ENCODE measurements at places on chromosomes 2 and 18.
A peak's percentile ranks its signal among the peaks of the same experiment; 100 is the strongest.

- DNase-seq, result no peak
Measured at GRCh38 chr2:35410431-35411061, 945.0 kb upstream of the CRIM1 start.

DNA sequence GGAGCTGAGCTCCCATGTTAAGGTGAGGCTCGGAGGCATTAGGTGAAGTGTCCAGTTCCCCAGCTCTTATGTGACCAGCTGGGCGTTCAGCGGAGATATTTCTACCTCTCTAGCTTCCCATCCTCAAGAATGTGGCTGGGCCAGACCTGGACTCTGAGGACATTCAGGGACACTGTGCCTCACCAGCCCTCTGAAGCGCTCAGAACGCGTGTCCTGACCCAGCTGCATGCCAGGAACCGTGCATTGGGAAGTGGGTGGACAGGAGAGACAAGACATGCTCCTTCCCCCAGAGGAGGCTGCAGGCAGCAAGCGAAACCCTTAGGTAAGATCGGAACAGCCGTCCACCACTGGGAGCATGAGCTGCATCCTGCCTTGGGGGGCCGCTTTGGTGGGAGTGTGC lies 38.0 kb upstream of the GPAT2 start:
- peak; percentile 71 for DNase-seq

DNA sequence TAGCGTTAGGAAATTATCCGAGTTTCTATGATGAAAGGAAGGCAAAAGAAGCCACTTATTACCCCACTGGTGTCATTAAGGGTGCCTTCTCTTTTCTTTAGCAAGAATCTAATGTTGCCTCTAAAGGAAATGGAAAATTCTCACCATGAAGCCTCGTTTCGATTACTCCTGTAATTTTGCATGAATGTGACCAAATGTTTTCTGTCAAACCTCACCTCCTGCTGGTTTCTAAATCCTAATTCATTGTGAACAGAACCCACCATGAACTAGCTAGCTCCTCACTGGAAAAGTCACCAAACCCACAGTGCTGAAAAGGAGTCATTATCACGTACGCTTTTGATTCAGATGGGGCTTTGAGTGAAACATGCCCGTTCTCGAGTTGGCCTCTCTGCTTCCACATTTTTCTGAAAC lies 119.9 kb downstream of the COPS8 start:
- DNase-seq, result no peak

DNA sequence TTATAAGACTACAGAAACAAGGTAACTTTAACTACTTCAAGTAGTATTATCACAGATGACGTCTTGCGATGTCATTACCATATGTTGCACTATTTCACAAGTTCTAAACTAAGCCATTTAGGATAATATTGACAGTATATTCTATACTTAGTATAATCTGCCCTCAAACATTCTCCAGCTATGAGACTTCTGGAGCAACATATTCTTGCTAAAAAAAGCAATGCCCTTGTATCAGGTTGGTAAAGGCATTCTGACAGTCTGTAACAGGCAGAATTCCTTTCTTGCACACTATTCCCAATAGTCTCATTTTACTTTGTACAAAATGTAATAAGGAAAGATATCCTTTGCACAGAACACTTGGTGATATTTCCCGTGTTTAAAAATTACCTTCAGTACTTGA lies 694.8 kb upstream of the PKDCC start:
- no peak for DNase-seq

GRCh38 chr2:218223046-218223445 lies 6.1 kb downstream of the ARPC2 start:
- DNase-seq, result no peak

DNA sequence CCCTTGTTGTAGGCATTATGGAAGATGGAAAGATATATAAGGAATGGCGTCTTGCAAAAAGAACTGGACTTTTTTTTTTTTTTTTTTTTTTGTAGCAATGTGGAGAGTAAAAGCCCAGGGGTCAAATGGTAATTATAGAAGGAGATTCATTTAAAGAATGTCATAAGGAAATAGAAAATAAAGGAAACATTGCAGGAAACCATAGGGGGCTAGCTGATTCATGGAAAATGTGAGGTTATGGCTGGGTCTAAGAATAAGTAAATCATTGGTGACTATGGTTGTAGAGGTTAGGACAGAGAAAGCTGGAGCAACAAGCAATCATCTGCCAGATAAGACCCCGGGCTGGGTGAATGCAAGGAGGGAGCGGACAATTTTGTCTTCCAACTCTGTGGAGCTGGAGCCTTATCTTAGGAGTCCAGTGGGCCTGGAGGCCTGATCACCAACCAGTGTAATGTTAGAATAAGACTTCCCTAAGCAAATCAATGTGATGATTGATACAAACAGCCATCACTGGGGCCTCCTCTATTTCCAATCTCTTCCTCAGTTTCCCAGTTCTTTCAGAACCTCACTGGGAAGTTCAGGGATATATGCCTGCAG lies 201.2 kb upstream of the TNP1 start:
- no peak for DNase-seq

DNA sequence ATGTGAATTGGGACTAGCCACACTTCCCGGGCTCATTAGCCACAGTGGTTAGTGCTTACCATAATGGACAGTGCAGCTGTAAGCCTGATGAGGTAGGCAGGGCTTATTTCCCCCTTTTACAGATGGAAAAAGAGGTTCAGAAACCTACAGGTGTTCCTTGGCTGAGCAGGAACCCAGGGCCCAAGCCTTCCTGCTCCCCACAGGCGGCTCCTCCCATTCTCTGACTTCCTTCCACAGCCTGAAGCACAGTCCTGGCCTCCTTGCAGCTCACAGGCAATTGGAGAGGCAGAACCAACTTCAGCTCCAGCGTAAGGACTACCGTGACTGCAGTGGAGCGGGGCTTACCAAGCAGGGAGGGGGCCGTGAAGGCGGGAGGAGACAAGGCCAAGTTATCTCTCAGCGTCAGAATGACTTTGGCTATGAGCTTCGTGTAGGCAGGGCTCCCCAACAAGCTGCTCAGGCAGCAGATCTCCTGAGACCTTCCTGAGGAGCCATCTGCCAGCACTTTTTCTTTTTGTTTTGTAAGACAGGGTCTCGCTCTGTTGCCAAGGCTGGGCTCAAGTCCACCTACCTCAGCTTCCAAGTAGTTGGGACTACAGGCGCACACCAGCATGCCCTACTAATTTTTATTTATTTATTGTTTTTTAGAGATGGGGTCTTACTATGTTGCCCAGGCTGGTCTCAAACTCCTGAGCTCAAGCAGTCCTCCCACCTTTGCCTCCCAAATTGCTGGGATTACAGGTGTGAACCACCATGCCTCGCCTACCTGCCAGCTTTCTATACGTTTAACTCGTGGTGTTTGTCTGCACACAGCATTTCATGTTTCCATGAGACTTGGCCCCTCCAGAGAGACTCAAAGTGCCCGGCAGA lies 34.2 kb upstream of the NT5DC4 start:
- no peak for DNase-seq
